Right hindlimb (tissue), 1 donor: ENCODE measurements at places on chromosomes 11 and 22.
A peak's percentile ranks its signal among the peaks of the same experiment; 100 is the strongest.

GRCh38 chr11:75536786-75537641, 11.3 kb upstream of the GDPD5 start:
- DNase-seq, result no peak

DNA sequence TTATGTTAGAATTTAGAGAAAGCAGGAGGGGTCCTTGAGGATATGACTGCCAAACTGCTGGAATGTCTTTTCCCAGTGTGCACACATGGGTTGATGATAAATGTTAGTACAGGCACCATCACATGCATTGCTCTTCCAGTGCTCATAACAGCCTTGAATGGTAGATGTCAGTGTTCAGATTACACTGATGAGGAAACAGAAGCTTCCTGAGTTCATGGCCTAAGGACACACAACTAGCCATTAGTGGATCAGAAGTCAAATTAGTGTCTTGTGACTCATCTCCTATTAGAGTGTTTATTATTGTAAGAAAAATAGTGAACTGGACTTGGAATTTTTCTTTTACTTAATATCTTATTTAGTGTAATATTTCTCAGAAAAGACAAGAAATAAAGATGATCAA, 241.5 kb downstream of the DDX10 start:
- no peak for DNase-seq

DNA sequence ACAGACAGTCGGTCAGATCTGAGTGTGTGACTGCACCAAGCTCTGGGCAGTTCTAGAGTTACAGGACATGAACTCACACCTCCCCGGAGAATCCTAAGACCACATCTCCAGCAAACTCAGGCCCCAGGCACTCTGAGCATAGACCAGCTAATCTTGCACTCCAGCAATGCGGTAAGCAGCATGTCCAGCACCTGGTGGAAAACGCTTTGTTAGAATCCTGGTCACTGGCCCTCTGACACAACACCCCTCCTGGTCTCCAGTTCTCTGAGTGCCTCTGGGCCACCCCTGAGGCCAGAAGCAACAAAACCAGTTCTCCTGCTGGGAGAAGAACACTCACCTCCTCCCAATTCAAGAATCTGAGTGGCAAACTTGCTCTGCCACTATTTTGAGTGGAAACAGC, 82.7 kb upstream of the TMEM45B start:
- no peak for DNase-seq

- no peak for DNase-seq
These were observed 8.6 kb downstream of the DNHD1 start for GRCh38 chr11:6505577-6506240.

GRCh38 chr11:119928047-119928446, 199.0 kb upstream of the NECTIN1 start:
- no peak for DNase-seq

GRCh38 chr22:26417406-26417805, 11.7 kb upstream of the ASPHD2 start:
- no peak for DNase-seq

DNA sequence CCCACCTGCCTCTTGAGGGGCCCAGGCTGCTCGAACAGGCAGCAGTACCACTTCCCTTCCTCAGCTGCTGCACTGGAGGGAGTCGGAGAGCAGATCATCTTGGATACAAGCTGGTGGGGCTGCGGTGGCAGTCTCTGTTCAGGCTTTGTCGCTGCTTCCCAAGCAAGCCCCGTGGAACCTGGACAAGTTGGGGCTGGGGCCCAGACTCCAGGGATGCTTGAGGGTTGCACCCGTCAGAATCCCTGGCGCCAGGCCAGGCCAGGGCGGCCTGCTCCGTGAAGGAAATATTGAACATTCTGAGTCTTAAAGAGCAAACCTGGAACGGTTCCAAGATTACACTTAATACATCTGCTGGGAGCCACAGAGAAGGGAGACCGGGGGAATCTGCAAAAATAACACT, 310.1 kb upstream of the SORL1-AS1 start:
- DNase-seq, result peak; percentile 62

- no peak for DNase-seq
These were observed 66.4 kb upstream of the TTC12 start for GRCh38 chr11:113247966-113248365.

DNA sequence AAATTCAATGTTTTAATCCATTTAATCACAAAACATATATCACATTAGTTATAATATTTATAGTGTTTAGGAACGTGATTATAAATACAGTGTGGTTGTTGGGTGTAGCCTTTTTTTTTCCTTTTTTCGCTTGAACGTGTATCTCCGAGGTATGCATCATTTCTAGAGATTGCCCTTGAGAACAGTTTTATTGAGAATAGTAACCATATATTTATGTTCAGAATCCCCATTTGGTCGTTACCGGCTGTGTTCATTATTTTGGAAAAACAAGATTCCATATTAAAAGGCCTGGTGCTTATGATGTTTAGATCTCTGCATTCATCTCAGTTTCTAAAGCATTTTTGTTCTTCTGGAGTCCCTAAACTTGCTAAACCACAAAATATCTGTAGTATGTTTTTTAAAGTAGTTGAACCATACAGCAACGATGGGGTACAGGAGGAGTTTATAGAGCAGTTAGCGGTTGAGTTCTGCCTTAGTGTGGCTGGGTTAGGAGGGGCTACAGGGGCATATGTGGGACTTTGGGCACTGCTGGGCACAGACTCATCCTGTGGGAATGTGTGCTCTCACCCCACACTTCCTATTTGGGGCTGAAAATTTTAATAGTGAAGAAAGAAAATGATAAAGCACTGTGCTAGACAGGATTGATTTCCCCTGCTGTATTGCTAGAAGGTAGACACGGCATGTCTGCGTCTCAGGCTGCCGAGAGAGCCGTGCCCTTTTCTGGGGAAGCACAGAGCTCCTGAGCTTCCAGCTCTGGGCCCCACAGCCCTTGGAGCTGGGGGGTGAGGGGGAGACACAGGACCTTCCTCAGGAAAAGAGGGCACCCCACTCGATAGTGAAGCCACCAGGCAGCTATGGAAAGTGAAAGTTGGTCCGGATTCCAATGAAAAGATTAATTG, 81.5 kb upstream of the PPARA start:
- DNase-seq, result peak; percentile 34

DNA sequence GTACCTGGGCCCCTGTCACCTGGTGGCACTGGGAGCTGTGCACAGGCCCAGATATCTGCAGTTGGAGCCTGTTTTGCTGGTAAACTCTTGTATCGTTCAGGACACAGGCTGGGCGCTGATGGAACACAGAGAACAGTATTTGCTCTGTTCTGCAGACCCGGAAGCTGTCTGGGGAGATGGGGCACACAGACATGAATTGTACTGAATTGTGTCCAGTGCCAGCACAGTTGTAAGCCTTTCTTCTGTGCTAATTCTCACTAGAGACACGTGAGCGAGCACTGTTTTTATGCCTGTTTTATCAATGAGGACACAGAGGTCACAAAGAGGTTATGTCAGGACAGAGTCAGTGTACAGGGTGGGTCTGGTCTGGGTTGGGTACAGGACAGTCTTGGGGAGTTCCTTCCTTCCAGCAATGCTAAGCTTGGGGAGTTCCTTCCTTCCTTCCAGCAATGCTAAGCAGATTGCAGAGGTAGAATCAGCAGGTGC, 24.4 kb upstream of the ACR start:
- no peak for DNase-seq

DNA sequence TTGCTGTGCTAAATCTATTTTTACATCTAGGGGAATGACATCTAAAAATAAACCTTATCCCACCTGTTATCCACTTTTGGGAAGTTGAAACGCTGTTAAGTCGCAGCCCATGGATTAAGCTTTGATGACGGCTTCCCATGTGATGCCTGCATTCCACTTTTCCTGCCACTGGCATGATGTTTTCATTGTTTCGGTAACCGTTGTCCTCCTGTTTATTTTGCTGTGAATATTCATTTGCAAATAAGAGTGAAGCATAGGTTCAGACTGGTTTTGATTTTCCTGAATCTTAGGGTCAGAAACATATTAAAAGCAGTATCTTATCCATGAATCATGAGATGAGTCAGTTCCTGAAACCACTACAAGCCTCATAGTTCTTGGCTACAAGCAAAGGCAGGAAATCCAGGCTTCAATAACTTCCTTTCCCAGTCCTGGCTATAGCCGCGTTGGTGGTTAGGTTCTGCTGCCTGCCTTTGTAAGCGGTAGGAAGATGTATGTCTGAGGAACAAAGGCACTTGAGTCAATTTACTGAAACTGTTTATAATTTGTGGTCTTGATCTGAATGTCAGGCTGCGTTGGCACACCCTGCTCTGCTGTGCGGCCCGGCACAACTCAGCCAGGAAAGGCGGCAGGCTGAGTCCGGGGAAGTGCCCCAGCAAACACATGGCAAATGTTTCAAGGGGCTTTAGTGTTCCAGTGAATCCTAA, 19.4 kb downstream of the TEAD1 start:
- DNase-seq, result peak; percentile 79
